Smooth muscle cell of the brain vasculature (primary cell): ENCODE measurements at places on chromosomes 16 and 17.

- no peak for DNase-seq
Observed at GRCh38 chr16:9661336-9662017, 520.8 kb downstream of the GRIN2A start.

- DNase-seq = no peak
Observed at GRCh38 chr17:74096456-74096855, 107.0 kb upstream of the RPL38 start.

GRCh38 chr16:21598206-21598605 lies 1.2 kb upstream of the METTL9 start:
- no peak for DNase-seq

GRCh38 chr17:16926571-16927451 lies 45.1 kb downstream of the TNFRSF13B start:
- DNase-seq = no peak

DNA sequence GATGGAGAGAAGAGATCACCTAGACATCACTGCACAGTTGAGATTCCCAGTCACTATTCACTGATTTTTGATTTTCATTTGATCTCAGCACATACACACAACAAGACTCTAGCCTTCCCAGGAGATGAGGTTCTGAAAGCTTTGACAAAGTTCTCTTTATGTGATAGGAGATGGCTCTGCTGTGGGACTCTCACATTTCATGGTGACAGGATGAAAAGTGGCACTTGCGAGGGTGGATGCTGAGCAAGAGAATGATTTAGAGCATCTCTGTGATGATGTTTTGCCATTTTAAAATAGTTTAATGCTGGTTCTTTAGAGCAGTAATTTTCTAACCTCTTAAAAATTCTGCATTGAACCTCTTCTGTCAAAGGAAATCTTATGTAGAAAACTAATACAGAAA lies 113.3 kb upstream of the CA10 start:
- no peak for DNase-seq
